ENCODE measurements at places on chromosomes 11 and 22.
A peak's percentile ranks its signal among the peaks of the same experiment; 100 is the strongest.

- DNase-seq: no peak
These were observed 29.0 kb upstream of the FGF3 start for GRCh38 chr11:69848201-69848600.

- DNase-seq: no peak
These were observed 8.5 kb downstream of the SIK3 start for GRCh38 chr11:117089685-117090084.

DNA sequence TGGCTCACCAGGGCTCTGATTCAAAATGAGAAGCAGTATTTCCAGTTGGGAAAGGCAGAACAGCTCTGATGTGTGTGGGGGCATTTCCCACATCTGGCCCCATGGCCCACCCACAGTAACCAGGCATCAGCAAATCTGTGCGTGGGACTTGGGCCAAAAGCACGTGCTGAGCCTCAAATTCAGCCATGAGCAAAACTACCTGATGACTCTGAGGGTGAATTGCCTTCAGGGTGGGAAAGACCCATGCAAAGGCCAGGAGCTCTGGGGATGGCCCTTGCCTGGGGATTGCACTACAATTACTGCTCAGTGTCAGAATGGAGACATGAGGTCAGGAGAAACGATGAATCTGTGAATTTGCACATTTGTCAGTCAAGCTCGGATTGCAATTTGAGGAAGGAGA lies 20.9 kb downstream of the TP53AIP1 start:
- DNase-seq: no peak

- DNase-seq: peak; percentile 62
These were observed 15.5 kb upstream of the NNMT start for GRCh38 chr11:114280696-114281095.

- no peak for DNase-seq
These were observed 8.6 kb downstream of the IGLL1 start for GRCh38 chr22:23571486-23571885.

- no peak for DNase-seq
These were observed 26.0 kb upstream of the FADD start for GRCh38 chr11:70176940-70177689.

- no peak for DNase-seq
These were observed 20.7 kb downstream of the ADAMTS15 start for GRCh38 chr11:130469181-130469580.

- no peak for DNase-seq
These were observed 38.2 kb upstream of the ABTB2 start for GRCh38 chr11:34395916-34396550.

- DNase-seq: no peak
These were observed 31.6 kb upstream of the MYH9 start for GRCh38 chr22:36419177-36419911.

Measured in NCI-H1417 treated with DMSO at 0.1 percent for 48 hours (cell line).